ENCODE measurements at places on chromosomes 7 and 10.

GRCh38 chr7:22351329-22351692 lies 5.6 kb downstream of the RAPGEF5 start:
- H3K36me3 ChIP-seq: peaks cover 20% of the 10 kb centered on the region
- H3K4me3 ChIP-seq: no peak overlapping the region
- no peak for DNase-seq

GRCh38 chr7:100360135-100360854 lies 2.4 kb downstream of the PILRB start:
- H3K4me3 ChIP-seq: no peak overlapping the region
- DNase-seq: no peak
- peaks cover 69% of the 10 kb centered on the region for H3K36me3 ChIP-seq
- H3K27ac ChIP-seq: no peak overlapping the region

GRCh38 chr7:75951506-75951905 lies 36.6 kb downstream of the POR start:
- H3K4me3 ChIP-seq: no peak overlapping the region
- H3K27ac ChIP-seq: no peak overlapping the region
- no peaks in the 10 kb centered on the region for H3K27me3 ChIP-seq
- H3K4me1 ChIP-seq: peaks cover 3% of the 10 kb centered on the region
- no peak for DNase-seq

DNA sequence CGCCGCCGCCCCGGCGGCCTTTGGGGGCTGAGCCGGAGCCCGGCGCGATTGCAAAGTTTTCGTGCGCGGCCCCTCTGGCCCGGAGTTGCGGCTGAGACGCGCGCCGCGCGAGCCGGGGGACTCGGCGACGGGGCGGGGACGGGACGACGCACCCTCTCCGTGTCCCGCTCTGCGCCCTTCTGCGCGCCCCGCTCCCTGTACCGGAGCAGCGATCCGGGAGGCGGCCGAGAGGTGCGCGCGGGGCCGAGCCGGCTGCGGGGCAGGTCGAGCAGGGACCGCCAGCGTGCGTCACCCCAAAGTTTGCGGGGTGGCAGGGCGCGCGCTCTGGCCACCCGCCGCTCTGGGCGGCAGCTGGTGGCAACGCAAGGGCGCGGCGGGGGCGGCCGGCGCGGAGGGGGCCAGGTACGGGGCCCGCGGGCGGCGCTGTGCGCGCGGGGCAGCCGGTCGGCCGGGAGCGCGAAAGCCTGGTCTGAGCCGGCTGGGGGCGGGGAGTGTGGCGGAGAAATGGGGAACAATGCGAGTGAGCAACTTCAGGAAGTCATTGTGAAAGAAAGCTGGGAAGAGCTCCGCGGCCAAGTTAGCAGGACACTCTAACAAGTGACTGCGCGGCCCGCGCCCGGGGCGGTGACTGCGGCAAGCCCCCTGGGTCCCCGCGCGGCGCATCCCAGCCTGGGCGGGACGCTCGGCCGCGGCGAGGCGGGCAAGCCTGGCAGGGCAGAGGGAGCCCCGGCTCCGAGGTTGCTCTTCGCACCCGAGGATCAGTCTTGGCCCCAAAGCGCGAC lies at the start of gene IKZF1:
Gene IKZF1, plus strand, starts transcription at position 588 of the 782 bp plus-strand sequence. CDS start 14,346 bp downstream, outside the sequence.
- H3K4me3 ChIP-seq: peak within 1 kb of the TSS; percentile 83
- H3K27me3 ChIP-seq: peaks cover 58% of the 10 kb centered on the region
- no peak within 1 kb of the TSS for H3K27ac ChIP-seq

GRCh38 chr7:24545215-24545614 lies 28.0 kb upstream of the PALS2 start:
- H3K4me1 ChIP-seq: peaks cover 6% of the 10 kb centered on the region
- no peaks in the 10 kb centered on the region for H3K27me3 ChIP-seq
- H3K4me3 ChIP-seq: no peak overlapping the region

DNA sequence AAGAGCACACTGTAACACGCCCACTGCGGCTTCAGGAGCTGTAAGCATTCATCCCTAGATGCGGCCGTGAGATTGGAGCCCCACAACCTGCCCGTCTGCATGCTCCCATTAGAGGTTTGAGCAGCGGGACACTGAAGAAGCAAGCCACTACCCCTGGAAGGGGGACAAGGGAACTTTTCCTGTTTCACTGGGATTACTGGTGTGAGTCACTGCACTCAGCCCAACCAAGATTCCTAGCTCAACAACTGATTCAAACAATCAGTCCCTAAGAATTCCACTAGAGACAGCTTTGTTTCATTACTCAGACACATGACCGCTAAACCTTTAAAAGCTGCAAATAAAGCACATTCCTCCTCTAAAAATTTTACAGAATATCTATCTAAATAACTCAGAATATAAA lies 69.8 kb downstream of the ORC5 start:
- no peak overlapping the region for H3K27ac ChIP-seq
- H3K27me3 ChIP-seq: no peaks in the 10 kb centered on the region
- H3K4me3 ChIP-seq: no peak overlapping the region

DNA sequence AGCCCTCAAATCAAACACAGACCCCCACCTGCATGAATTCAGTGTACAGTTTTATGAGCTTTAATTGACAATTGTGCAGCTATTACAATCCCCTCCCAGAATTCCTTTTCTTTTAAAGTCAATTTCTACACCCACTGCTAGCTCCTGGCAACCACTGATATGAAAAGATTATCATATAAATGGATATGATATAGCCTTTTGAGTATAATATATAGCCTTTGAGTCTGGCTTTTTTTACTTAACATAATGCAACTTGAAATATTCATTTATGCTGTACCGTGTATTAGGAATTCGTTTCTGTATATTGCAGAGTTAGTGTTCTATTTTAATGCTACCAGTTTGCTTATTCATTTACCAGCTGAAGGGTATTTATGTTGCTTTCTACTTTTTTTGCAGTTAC lies 127.7 kb downstream of the CCSER2 start:
- no peak overlapping the region for H3K4me3 ChIP-seq
- DNase-seq: no peak
- H3K36me3 ChIP-seq: peaks cover 23% of the 10 kb centered on the region
- H3K27ac ChIP-seq: no peak overlapping the region

GRCh38 chr7:73971322-73971703 lies 56.7 kb upstream of the ELN start:
- no peaks in the 10 kb centered on the region for H3K27me3 ChIP-seq
- H3K4me3 ChIP-seq: no peak overlapping the region

- peaks cover 25% of the 10 kb centered on the region for H3K27me3 ChIP-seq
- peak overlapping the region; percentile 77 for H3K4me3 ChIP-seq
- peaks cover 35% of the 10 kb centered on the region for H3K4me1 ChIP-seq
- DNase-seq: no peak
Observed at GRCh38 chr10:3067859-3068179, 471 bp downstream of the PFKP start.

DNA sequence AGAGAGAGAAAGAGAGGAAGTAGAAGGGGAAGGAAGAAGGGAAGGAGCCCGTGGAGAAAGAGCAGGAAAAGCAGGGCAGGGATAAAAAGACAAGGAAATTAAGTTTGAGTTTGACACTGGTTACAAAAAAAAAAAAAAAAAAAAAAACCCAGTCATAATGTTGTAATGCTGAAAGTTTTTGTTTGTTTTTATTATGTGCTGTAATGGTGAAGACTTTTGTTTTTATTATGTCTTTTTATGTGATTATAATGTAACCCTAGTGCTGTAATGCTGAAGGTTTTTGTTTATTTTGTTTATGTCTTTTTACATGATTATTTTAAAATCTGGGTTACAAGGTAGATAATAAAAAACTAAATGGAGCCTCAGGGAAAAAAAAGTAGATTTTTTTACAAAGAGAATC lies 184.8 kb downstream of the SEMA3A start:
- peak overlapping the region; percentile 38 for H3K27ac ChIP-seq
- H3K4me3 ChIP-seq: no peak overlapping the region
- H3K27me3 ChIP-seq: no peaks in the 10 kb centered on the region
- peaks cover 12% of the 10 kb centered on the region for H3K36me3 ChIP-seq
- H3K4me1 ChIP-seq: peaks cover 7% of the 10 kb centered on the region

- H3K4me1 ChIP-seq: 0 out of 2 replicates have a peak, but pooled peaks cover 3% of the 10 kb centered on the region
- DNase-seq: peak; percentile 30
- H3K36me3 ChIP-seq: no peaks in the 10 kb centered on the region
Observed at GRCh38 chr10:121070275-121071070, 219.3 kb downstream of the WDR11 start.

DNA sequence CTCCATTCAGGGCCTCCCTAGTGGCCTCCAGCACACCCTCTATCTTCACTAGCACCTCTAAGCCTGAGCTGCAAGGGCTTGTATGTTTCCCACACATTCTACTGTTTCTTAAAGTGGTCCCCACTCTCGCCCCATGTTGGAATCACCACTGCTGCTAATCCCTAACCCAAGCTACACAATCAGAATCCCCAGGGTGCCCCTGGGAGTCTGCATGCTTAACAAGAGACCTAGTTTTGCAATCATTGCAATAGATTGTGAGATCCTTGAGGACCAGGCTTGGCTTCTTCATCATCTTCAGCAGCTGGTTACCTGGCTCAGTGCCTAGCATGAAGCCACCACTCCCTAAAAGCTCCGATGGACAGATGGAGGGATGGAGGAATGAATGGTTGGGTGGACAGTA lies 113.9 kb downstream of the MYOF start:
- no peaks in the 10 kb centered on the region for H3K36me3 ChIP-seq
- H3K4me3 ChIP-seq: no peak overlapping the region
- no peak overlapping the region for H3K27ac ChIP-seq
- H3K4me1 ChIP-seq: peaks cover 17% of the 10 kb centered on the region
- H3K27me3 ChIP-seq: no peaks in the 10 kb centered on the region

DNA sequence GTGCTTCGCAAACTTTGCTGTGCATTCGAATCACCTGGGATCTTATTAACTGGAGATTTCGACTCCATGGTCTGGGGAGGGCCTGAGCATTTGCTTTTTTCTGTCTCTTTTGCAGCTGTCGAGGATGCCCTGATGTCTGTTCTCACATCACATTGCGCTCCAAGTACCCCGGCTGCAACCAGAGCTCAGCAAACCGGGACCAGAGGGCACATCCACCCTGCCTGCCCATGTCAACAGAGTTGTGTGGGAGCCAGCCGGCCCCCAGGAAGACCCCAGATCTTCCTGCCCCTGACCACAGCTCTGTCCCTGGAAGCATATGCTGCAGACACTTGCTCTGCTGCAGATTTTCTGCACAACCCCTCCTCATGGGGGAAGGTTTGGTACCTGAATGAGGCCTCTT lies 180.8 kb downstream of the ADARB2 start:
- no peak overlapping the region for H3K4me3 ChIP-seq
- H3K27me3 ChIP-seq: peaks cover 3% of the 10 kb centered on the region
- no peak for DNase-seq
- no peak overlapping the region for H3K27ac ChIP-seq

- no peak overlapping the region for H3K27ac ChIP-seq
- H3K27me3 ChIP-seq: peaks cover 37% of the 10 kb centered on the region
- peaks cover 36% of the 10 kb centered on the region for H3K4me1 ChIP-seq
- no peak for DNase-seq
Observed at GRCh38 chr10:110664483-110665420, 20.6 kb downstream of the RBM20 start.

DNA sequence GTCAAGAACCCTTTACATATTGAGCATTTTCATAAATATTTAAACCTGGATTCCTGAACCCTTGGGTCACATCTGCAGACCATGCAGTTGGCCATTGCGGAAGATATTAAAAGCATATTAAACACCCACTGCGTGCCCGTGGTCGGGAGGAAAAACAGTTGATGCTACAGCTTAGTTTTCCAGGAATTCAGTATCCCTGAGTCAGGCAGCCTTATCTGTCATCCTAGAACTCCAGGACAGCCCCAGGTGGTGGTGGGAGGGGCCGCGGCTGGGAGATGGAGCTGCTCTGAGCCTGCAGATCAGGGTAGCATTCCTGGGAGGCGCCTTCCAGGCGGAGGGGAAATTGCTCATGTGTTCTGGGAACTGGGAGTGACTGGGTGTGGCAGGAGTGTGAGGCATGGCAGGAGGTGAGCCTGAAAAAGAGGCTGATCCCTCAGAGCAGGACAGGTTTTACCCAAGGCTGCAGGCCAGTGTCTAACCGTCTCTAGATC lies 222.9 kb upstream of the SH2B2 start:
- H3K4me3 ChIP-seq: 0 out of 2 replicates have a peak overlapping the region, but pooled peaks have one; percentile 4
- H3K27me3 ChIP-seq: no peaks in the 10 kb centered on the region
- H3K4me1 ChIP-seq: peaks cover 42% of the 10 kb centered on the region
- no peaks in the 10 kb centered on the region for H3K36me3 ChIP-seq

DNA sequence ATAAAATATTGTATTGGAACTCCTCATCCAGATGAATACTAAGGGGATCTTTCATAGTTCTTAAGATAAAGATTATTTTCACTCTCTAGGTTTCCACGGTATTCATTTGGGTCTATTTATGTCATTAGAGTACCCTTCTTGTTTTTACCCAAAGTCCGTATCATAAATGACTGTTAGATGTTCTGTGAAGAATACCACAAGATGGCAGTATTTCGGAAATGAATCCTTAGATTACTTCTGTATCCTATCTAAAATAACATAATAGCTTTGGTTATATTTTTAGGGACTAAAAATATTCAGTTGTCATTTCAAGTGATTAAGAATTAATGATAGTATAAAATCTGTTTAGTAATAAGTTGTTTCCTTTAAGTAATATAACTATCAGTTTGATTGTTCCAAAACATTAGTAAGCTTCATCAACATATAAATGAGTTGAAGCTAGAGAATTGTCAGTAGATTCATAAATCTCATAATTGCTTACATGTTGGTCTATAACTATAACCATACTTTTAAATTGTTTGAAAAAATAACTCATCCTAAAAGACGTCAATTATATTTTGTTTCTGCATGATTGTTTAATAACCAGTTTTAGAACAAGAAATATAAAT lies 337.5 kb upstream of the KCND2 start:
- no peak overlapping the region for H3K4me3 ChIP-seq
- no peaks in the 10 kb centered on the region for H3K27me3 ChIP-seq
- no peak for DNase-seq
- H3K27ac ChIP-seq: no peak overlapping the region

Data from WTC11 (cell line).